ENCODE measurements at places on chromosomes 13 and 19.
A peak's percentile ranks its signal among the peaks of the same experiment; 100 is the strongest.

DNA sequence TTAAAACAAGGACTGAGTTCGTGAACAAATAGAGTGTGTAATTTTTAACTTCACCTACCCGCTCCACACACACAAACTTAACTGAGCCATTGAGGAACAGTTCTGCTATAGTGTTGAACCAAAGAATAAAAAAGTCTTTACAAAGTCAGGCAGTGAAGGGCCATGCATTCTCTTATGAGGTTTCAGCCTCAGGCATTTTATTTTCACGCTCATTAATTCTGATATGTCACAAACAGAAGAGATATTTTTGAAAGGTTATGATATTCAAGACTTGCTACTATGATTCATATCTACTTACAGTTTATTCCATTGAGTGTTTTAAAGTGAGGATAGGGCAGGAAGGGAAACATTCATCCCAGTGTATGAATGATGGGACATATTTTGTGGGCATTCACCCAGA, 282.2 kb downstream of the SLITRK5 start:
- DNase-seq, result no peak

GRCh38 chr19:46746281-46747057, at the start of gene STRN4:
STRN4 (minus strand) TSS chr19:46746450; CDS start chr19:46746430, 20 bp downstream.
- peak; percentile 62 for DNase-seq

- DNase-seq, result no peak
Measured at GRCh38 chr19:32289566-32290210, 55.7 kb upstream of the ZNF507 start.

GRCh38 chr13:33761740-33762139, 56.2 kb upstream of the RFC3 start:
- DNase-seq, result no peak

DNA sequence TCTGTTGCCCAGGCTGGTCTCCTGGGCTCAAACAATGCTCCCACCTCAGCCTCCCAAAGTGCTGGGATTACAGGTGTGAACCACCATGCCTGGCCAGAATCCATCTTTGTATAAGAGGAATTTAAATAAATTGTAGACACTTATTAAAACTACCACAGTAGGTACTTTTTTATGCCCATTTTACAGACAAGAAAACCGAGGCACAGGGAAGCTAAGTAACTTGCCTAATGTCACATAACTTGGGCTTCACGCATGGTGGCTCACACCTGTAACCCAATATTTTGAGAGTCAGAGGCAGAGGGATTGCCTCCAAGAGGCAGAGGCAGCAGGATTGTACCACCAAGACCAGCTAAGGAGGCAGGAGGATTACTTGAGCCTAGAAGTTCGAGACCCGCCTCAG, 22.7 kb upstream of the CALM3 start:
- no peak for DNase-seq

DNA sequence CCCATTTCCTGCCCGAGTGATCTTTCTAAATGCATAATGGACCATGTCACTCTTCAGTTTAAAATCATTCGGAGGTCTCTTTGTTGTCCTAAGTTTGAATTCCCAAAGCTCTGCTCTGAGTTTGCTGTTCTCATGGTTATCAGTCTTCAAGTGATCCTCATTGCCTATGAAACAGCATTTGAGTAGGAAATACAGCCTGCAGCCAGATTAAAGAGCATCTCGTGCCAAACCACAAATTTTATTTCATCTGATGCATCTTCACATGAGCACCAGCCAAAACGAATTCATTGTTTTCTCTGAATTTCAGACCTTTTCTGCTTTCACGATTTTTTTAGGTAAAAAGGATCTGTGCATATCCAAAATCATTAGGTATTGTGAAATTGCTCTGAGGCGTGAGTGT, 299.6 kb downstream of the TDRD3 start:
- DNase-seq, result no peak

- peak; percentile 90 for DNase-seq
Measured at GRCh38 chr19:7197760-7198696, 96.2 kb downstream of the INSR start.

- peak; percentile 99 for DNase-seq
Measured at GRCh38 chr13:50081679-50082425, 66.6 kb downstream of the KCNRG start.

- no peak for DNase-seq
Measured at GRCh38 chr13:30873499-30873898, 32.6 kb upstream of the MEDAG start.

DNA sequence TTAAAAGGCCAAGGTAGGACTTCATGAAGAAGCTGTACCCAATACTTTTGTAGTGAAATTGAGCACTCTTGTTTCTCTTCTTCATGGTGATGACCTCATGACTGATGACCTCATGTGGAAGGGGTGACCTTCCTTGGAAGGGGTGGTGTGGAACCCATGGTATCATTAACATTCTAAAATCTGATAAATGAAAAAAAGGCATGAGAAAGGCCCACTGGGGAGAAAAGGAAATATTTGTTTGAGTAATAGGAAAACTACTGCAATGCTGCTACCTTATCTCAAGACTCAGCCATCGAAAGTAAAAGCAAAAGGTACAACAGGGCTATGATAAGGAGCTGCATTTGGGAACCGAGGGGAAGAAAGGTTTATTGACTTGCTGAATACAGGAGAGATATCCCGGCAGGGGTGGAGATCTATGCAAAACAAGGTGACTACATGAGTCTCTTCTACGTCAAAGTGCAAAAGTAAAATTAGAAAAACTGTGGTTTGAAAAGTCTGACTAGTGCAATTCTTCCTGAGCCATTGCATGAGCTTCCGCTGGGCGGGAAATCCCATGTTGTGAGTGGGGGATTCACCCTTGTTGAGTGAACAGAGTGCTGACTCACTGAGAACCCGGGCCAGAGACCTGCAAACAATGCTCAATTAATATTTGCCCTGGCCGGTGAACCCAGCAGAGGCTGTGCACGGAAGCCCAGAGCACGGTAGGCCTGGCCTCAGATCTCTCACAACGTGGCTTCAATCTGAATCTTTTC, 138.9 kb upstream of the RFC3 start:
- peak; percentile 76 for DNase-seq
